Esophagus squamous epithelium (tissue), 5 donors: ENCODE measurements at places on chromosomes 13 and 19.

DNA sequence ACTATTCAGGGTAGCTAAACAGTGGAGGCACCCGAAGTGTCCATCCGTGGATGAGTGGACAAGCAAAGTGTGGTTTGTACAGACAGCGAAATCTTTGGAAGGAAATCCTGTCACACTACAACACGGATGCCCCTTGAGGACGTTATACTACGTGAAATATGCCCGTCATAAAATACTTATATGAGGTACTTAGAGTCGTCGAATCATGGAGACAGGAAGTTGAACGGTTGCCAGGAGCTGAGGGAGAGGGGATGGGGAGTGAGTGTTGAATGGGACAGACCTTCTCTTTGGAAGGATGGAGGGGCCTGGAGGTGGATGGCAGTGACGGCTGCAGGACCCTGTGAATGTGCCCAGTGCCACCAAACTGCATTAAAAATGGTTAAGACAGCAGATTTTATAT, 11.6 kb downstream of the ATP4B start:
- no peak for DNase-seq

DNA sequence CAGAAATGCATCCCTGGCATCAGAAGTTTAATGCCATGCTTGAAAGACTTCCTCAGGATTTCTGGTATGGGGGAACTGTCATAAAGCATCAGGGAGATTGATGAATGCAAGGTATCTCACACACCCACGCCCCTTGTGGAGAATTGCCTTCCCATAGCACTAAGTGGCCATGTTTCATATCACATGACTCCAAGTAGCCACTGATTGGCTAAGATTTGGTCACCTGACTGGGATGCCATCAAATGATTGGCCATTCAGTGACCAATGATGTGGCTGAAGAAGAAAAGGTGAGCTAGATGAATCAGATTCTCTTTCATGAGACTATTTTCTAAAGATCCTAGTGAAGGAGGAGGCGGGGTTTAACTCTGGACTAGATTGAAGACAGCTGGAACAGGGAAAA, 7.3 kb downstream of the KLK8 start:
- no peak for DNase-seq

- DNase-seq, result no peak
These were observed 3.2 kb downstream of the CCNP start for GRCh38 chr19:40223135-40223822.

DNA sequence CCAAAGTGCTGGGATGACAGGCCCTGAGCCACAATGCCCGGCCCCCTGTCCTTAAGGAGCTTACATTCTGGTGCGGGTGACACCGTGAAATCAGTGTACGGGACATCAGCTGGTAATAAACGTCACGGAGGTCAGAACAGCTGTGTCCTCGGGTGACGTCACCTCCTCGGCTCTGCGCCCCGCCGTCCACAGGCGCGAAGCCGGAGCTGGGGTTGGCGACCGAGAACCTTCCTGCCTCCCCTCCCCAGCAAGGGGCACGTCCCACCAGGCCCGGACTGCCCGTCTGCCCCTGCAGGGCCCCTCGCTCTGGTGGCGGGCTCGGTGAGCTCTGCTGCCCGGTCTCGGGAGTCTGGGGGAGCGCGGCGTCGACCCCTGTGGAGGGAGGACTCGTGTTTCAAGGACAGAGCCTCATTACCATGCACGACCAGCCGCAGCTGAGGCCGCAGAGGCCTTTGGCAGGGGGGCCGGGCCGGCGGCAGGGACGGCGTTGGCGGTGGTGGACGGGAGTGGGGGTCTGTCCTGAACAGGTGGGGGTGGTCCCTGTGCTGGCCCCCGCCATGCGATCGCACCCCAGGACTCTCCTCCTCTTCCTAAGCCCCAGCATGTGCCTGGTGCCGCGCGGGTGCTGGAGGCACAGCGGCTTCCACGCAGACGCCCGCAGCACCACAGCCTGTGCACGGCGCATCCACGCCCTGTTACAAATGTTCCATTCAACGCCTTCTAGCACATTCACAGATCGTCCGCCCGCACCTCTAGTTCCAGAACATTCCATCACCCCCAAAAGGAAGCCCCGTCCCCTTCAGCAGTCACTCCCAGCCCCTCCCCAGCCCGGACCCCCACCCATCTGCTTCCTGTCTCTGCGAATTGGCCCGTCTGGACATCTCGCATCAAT, 5.4 kb downstream of the LINGO3 start:
- no peak for DNase-seq

GRCh38 chr19:35363001-35363590, 4.8 kb downstream of the FFAR3 start:
- DNase-seq, result no peak

- DNase-seq, result no peak
These were observed 7.9 kb upstream of the C3 start for GRCh38 chr19:6728346-6728745.

DNA sequence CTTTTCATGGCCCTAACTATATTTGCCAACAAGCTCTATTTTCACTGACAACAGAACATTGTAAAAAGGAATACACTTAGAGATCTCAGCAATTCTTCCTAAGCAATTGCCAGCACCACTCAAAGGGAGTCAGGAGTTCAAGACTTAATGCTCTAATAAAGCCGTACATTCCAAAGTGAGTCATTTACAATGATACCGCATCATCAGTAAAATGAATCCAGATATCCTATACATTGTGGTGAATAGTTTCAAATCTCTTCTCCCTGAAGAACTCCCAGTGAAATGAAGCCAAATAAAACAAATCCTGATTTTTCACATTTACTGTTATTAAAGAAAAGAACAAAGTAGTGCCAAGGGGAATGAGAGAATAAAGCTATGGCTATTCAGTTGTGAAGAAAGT, 2898.7 kb upstream of the PCDH20 start:
- no peak for DNase-seq

DNA sequence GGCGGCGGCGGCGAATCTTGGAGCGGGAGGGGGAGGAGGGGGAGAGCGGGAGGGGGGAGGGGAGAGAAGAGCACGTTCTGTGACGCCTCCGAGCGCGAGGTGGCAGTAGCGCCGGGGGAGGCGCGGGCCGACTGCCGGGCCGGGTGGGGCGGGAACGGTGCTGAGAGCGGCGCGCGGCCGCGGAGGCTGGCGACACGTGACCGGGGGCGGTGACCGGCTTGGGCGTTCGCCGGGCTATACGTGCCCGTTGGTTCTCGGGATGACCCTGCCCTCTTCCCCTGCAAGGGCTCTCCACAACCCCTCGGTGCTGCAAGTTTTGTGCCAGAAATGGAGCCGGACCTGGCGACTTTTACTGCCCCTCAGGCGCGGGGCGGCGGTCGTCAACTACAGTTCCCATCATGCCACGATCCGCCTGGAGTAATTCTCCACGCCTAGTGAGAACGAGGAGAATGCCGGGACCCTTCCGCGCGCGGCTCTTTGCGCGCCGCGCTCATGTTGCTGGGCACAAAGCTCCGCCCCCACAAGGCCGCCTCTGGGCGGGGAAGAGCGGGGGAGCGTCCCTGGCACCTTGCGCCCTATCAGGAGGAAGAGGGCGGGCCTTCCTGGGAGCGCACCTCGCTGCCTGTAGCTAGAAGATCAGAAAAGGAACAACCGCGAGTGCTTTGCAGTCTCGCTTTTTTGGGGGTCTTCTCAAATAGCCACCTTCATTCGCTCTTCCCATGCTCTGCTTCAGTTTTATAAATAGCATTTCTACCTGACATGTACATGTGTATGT, at the start of gene KPNA3:
Gene KPNA3 (minus strand): TSS at position 133 of the 775 bp plus-strand sequence. CDS start 176 bp downstream, outside the sequence.
- DNase-seq, result peak; percentile 91

- DNase-seq, result no peak
These were observed 30.3 kb downstream of the OXGR1 start for GRCh38 chr13:96963786-96964475.

- no peak for DNase-seq
These were observed 211.2 kb upstream of the EDNRB start for GRCh38 chr13:78129823-78130222.

DNA sequence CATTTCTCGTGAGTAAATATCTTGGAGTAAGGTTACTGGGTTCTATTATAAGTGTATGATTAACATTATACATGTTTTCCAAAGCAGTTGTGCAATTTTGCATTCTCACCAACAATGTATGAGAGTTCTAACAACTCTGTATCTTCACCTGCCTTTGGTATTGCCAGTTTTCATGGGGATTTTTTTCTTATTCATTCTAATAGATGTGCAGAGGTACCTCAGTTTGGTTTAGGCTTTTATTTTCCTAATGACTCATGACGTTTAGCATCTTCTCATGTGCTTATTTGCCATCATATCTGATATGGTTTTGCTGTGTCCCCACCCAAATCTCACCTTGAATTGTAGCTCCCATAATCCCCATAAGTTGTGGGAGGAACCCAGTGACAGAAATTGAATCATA, 7.7 kb upstream of the NUDT15 start:
- DNase-seq, result no peak

GRCh38 chr13:43377973-43378372, 354.6 kb downstream of the DNAJC15 start:
- DNase-seq, result no peak

DNA sequence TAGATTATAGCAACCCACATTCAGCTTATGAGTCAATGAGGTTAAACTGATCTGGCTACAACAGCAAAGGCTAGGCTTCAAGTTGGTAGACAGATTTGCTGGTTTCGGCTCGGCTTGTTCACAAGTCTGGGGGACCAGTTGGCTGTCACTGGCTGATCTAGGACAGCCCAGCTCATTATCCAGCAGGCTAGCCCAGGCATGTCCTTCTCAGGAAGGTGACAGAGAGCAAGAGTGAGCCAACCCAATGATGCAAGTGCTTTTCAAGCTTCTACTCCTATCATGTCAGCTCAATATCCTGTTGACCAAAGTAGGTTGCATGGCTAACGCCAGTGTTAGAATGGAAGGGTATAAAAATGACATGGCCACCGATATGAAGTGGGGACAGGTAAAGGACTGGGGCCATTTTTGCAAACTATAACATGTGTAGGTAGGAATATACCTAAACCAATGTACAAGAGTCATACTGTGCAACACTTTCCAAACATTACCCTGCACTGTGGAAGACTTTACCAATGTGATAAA, 220.9 kb upstream of the SOX21 start:
- DNase-seq, result no peak

GRCh38 chr13:99373436-99373835, 66.2 kb upstream of the GPR183 start:
- DNase-seq, result no peak

GRCh38 chr19:18172331-18173053, 1.1 kb upstream of the IFI30 start:
- no peak for DNase-seq

DNA sequence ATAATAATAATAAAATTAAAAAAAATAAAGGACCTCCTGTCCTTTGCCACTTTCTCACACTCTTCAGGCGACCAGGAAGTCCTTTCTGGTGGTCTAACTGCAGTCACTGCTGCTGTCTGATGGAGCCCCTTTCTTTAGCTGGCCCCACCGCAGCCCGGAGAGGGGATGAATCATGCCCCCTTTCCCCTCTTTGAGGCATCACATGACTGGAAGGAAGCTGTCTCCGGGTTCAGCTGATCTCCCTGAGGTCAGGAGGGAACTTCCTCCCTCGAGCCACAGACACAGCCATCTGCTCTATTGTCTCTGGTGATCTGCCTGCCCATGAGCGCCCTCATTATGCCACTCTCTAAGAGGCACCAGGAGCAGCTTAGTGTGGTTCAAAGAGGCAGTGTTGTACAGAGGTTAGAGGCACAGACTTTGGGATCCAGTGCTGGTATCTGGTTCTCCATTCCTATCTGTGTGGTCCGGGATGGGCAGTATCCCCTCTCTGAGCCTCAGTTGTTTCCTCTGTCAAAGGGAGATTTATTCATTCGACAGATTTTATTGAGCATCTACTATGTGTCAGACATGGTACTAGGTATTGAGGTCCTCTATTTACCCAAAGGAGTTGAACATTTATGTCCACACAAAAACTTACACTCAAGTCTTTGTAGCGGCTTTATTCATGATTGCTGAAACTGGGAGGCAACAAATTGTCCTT, 30.0 kb downstream of the VAV1 start:
- DNase-seq, result peak; percentile 21

DNA sequence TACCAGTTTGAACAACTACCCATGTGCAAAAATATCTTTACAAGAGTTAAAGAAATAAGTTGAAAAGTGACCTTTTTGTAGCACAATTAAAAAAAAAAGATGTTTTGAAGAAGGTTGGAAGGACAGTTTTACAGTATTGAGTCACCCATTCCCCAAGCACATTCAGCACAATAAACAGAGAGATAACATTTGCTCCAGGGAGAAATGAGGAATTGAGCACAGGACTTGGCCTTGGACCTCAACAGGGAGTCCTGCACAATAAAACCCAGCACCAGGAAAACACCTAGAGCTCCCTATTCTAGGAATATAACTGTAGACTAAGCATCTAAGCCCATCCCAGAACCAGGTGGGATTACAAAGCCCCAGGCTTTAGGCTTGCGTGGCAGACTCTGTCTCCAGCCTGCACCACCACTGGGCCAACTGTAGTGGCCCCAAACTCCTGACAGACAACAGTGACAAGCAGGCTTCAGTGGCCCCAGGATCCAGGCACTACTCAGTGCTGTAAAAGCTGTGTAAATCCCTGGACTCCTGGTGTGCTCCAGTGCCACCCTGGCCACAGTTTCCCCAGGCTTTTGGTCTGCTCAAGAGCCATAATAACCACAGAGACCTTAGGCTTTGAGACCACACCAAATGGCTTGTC, 857.2 kb downstream of the SLITRK1 start:
- DNase-seq, result no peak

DNA sequence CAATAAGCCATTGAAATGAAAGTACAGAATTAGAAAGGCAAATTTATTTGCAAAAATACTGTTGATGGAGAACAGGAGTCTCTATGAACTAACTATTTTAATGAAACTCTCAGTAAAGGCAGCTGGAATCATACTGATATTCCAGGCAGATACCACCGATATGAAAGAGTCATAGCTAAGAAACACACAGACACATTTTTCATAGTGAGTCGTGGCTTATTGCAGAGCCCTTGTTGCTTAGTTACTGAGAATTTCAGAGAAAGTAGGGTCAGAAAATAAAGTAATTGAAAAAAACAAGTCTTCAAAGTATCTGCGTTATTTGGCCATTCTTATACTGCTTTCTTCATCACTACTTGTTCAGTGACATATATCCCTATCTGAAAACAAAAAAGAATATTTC, 1890.9 kb downstream of the PCDH9 start:
- no peak for DNase-seq

DNA sequence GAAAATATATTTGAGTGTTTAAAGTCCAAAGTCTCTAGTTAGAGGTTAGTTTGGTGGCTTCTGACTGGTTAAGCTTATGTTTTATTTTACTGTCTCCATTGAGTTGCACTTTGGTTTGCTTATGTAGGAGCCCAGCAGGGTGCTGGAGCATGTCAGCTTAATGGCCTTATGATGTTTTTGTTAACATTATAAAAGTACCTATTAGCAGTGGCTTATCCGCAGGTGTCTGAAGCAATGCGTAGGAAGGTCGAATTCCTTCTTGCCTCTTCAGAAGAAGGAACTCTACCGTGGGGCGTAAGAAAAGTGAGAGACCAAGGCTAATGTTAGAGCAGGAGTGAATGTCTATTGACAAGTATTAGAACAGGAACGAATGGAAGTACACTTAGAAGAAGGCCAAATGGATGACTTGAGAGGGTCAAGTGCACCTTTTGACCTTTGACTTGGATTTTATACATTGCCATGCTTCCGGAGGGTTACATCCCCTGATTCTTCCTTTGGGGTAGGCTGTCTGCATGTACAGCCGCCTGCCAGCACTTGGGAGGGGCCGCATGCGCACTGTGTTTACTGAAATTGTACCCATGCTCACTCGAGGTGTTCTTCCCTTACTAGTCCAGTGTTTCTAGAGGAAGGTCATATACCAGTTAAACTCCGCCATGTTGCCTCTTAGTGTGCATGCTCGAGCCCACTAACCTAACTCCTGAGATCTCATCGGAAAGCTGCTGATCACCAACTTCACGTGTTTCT, 793.9 kb upstream of the PCDH9 start:
- DNase-seq, result no peak
